Sciatic nerve (tissue), 2 donors: ENCODE measurements at places on chromosomes 3 and 15.

- no peak for DNase-seq
Observed at GRCh38 chr3:64459711-64460110, 228.1 kb downstream of the ADAMTS9 start.

DNA sequence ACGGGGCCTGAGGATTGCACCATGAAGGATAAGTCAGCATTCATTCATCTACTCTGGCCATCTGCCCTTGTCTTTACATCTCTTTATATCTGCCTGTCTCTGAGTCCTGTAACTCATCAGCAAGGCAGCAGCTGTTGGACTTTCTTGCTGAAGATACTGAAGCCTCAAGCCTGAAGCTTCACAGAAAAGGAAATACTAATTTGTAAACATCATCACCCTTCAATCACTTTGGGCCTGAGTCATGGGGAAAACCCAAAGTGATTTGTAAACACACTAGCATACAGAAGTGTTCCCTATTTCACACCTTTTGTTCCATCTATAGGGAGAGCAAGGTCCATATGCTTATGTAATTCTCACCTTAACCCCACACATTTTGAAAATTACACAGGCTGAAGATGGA lies 928.2 kb downstream of the EPHA3 start:
- no peak for DNase-seq

- no peak for DNase-seq
Observed at GRCh38 chr15:101697488-101697887, 26.8 kb downstream of the TARS3 start.

DNA sequence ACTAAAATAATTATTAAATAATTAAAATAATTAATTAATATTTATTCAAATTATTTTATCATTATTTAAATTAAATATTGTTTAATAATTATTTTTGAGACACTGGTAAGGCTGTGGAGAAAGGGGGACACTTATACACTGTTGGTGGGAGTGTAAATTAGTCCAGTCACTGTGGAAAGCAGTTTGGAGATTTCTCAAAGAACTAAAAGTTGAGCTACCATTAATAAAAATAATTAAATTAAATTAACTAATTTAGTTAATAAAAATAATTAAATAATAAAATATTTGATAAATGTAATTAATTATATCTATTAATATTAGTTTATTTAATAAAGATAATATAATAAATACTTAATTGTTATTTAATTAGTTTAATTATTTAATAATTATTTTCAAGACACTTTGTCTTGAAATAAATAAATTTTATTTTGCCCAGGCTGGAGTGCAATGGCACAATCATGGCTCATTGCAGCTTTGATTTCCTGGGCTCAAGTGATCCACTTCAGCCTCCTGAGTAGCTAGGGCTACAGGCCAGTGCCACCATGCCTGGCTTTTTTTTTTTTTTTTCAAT lies 16.4 kb upstream of the TNIK start:
- DNase-seq, result no peak

- no peak for DNase-seq
Observed at GRCh38 chr3:98240131-98240530, 23.9 kb upstream of the OR5H6 start.
